ENCODE measurements at places on chromosomes 1 and 21.
A peak's percentile ranks its signal among the peaks of the same experiment; 100 is the strongest.

DNA sequence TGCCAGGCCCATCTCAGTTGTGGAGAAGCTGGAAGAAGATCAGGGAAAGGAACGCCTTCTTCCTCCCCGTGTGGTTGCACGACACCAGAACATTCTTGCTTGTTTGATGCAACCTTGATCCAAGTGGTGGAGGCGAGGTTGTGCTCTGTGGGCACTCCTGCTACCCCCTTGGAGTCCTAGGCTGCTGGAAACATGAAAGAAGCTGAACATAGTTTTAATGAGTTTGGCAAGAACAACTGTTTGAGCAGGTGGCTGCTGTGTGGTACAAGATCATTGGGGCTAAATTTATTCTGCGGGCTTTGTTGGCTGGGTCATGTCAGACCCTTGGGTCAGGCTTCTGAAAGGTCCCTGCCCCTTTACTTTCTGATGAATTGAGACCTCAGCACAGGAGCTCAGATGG lies 5.9 kb downstream of the KAZN start:
- no peak for DNase-seq

DNA sequence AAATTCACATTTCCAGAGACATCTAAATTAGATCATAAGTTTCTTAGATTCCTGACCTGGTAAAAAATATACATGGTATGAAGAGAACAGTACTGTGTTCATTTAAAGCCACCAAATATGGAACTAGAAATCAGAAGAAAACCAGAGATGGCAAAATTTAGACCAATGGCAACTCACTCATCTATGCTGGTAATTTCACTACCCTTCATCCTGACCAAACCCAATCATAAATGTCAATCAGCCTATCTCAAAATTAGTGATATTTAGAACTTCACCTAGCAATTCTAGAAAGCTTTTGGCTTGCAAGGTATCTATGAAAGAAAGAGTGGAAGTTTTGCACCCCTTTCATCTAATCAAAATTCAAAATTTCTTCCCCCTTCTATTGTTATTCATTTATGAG lies 107.7 kb downstream of the NIBAN1 start:
- DNase-seq = no peak

- DNase-seq = no peak
Measured at GRCh38 chr1:36520771-36521420, 38.2 kb upstream of the CSF3R start.

GRCh38 chr1:40862008-40862863 lies at the start of gene CITED4:
Gene CITED4, minus strand, starts transcription at chr1:40862363. Its CDS starts 236 bp downstream, at chr1:40862127.
- peak; percentile 93 for DNase-seq

GRCh38 chr1:119662034-119662437 lies 14.0 kb upstream of the ZNF697 start:
- no peak for DNase-seq

DNA sequence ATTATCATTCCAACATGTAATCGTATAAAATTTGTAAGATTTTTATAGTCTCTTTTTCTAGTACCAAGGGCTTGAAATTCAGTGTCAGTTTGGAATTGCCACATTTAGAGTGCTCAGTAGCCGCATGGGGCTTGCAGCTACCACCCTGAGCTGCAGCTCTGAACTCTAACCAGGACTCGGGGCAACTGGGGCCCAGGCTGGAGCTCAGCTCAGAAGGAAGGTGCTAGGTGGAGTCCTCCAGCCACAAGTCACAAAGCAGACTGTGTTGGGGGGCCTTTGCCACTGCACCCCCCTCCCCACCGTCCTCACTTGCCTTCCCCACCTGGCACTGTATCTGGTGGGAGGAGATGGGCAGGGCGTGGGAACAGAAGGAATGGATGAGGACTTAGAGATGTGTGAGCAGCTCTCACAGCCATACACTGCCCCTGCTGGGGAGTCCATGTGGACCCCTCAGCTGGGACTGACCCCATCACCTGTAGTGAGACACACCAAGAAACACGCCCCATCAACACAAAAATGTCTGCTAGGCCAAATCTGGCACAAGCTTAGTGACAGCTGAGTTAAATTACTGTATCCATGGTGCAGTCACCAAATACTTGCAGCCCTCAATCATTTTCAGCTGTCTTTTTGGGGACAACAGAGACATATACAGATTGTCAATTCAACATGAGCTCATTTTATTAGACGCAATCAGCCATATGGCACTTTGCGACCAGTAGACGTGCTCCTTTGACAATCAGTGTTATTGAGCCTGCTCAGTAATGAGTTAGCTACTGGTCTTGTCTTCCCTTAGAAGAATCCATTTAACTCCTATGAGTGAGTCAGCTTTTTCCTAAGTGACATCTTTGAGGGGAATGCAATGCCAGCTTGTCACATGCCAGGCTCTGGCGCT lies 241.7 kb upstream of the RAB4A start:
- no peak for DNase-seq

Data from stimulated activated CD4-positive, alpha-beta T cell treated with anti-CD3 and anti-CD28 coated beads, TNF-alpha, amount 100 ng/mL, for 1 hour (primary cell).